ENCODE measurements at places on chromosomes 4 and X. TPM values are rescaled to one million over a fixed set of nuclear protein-coding genes. Genes with fewer than 3 reads are reported as not detected.
A peak's percentile ranks its signal among the peaks of the same experiment; 100 is the strongest.

The FGA gene
- total RNA-seq, result not detected

The GCNA gene
- total RNA-seq, result 1.3 TPM

The MCF2 gene
- total RNA-seq, result under 0.01 TPM

The SPIN3 gene
- 5.9 TPM for total RNA-seq

The DOK7 gene
- not detected for total RNA-seq

The NWD2 gene
- not detected for total RNA-seq

The MAGEC1 gene
- total RNA-seq, result not detected

DNA sequence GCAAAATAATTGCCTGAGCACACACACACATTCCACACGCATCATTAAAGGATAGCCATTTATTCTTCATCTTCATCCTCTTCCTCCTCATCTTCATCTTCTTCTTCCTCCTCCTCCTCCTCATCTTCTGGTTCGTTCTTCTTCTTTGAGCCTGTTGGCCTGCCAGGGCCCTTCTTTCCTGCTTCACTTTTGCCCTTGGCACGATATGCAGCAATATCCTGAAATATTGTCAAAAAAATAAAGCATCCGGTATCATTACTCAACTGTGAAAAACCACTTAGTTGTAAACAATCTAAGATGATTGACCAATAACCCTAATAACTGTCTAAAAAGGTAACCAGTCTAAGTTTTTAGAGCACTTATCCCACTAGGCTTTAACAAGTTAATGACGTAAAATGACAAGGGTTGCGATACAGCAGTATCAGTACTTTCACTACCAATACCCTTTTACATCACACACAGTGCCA lies 2.1 kb downstream of the HMGB2 start:
- peak; percentile 32 for DNase-seq

DNA sequence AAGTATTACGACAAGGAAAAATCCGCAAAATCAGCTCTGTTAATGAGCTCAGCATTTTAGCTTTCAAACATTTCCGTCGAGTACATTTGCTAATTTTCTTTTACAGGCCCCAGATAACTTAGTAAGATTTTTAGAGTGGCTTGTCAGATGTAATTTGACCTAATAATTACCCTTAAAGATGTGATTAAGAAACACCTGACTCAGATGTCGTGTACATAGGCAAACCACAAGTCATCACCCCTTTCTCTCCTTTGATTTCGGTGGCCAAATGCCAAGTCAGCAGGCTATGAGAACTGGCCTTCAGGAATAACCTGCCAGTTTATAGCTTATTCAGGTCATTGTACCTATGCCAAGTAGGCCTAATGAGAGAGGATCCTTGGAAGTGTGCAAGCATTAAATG lies 369.6 kb downstream of the PCDH7 start:
- no peak for DNase-seq

DNA sequence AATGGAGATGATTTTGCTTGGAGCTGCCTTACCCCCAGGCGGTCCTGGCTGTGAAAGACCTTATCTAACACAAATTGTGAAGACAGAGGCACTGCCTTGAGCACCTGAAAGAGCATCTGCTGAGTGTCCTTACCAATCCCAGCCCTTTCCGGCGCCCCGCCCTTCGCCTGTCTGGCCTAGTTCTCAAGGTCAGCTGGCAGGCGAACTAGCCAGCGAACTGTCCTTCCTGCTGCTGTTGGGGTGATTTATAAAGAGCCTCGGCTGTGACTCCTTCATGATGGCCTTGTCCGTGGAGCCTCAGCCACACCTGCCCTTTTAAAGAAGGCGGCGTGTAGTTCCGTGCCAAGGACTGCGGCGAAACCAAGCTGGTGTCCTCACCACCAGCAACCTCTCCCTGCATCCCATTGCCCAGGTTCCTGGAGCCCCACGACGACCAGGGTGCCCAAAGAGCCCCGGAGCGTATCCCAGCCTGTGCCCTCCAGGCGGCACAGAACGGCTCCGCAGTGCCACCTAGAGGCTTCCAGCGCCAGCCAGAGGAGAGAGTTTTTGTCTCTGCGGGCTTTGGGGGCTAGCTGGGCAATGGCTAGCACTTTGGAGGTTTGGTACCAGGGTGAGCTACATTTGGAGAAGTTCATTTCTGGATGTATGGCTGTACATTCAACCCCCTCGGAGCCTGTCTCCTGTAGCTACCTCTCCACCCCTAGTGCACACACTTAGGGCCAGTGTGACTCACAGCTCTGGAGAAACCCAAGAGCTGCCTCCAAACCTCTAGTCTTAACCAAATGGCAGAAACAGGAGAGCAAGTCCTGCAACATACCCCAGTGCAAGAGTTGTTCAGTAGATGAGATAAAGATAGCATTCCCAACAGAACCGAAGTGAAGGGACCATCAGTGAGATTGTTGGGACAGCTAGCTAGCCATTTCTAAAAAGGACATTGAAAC lies 36.8 kb upstream of the VMA21 start:
- DNase-seq, result no peak

DNA sequence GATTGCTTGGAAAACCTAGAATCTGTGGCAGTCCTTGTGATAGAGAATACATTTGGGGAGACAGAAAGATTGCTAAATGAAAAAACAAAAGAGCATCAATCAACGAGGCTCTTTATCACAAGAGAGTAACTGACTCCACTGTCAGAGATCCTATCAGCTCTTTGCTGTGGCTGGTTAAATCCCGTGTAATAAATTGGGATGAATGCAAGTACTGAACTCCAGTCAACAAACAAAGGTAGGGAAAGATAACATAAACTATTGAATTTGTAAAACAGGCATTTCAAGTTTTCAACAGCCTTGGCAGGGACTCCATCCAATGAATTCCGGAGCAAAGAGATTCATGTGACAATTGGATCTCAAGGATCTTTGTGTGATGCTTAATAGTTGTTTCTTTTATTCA lies 21.3 kb downstream of the MMRN1 start:
- no peak for DNase-seq

GRCh38 chr4:118113220-118113619 lies 78.9 kb downstream of the NDST3 start:
- peak; percentile 7 for DNase-seq

DNA sequence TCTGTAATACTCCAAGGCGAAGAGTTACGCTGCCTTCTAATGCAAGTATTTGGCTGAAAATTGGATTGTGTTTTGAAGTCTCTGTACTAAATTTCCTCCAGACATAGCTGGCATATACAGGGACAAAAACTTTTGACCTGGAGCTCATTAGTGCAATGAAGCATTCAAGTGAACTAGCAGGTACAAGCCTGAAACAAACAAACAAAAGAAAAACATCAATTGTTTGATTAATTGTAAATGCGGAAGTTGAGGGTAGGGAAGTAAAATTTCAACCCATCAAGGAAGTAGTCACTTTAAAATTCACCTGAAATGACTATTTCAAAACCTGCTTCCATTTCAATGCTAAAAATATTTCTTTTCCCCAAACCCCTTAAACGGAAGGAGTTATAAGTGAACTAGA lies 516.3 kb upstream of the ATOH1 start:
- no peak for DNase-seq

DNA sequence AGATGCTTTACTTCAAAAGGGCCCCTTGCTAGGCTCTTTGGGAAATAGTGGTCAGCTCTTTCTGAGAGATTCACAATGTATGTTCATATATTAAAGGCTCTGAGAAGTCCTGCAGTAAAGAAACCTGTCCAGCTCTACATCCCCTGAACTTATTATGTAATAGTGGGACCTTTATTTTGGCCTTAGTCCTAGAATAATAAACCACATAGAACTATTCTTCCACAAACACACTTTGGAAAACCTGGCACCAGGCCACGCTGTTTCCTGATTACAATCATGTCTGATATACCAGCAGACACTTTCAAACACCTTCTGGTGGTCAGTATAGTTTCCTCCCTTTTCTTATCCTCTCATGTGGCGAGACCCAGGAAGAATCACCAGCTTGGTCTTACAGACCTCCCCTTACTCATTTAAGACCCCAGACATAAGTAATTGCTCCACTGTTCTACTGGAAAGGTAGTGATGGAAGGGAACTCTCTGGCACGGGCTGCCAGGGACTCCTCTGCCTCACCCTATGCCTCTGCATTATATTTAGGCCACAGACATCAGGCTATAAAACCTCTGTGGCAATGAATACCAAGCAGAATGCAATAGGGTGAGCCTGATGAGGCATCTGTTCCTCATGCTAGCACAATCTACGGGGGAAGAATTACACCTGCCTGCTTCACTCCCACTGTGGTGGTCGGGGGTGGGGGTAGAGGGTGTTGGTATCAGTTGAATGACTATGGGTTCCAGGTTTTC lies 5.7 kb upstream of the PPEF1 start:
- DNase-seq, result peak; percentile 81

DNA sequence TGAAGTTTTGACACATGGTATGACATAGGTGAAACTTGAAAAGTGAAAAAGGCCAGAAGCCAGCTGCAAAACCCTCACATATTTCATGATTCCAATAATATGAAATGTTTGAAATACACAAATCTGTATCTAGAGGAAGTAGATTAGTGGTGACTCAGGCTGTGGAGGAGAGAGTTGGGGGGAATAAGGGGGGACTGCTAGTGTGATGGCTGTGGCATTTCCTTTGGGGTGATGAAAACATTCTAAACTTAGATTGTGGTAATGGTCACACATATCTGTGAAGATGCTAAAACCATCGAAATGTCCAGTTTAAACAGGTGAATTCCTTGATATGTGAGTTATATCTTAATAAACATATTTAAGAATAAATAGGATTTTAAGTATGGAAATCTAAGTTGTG lies 343.5 kb upstream of the SFRP2 start:
- DNase-seq, result no peak

Data from dermis microvascular lymphatic vessel endothelial cell (primary cell).